GDM1 (cell line): ENCODE measurements at places on chromosomes 6 and 20.

DNA sequence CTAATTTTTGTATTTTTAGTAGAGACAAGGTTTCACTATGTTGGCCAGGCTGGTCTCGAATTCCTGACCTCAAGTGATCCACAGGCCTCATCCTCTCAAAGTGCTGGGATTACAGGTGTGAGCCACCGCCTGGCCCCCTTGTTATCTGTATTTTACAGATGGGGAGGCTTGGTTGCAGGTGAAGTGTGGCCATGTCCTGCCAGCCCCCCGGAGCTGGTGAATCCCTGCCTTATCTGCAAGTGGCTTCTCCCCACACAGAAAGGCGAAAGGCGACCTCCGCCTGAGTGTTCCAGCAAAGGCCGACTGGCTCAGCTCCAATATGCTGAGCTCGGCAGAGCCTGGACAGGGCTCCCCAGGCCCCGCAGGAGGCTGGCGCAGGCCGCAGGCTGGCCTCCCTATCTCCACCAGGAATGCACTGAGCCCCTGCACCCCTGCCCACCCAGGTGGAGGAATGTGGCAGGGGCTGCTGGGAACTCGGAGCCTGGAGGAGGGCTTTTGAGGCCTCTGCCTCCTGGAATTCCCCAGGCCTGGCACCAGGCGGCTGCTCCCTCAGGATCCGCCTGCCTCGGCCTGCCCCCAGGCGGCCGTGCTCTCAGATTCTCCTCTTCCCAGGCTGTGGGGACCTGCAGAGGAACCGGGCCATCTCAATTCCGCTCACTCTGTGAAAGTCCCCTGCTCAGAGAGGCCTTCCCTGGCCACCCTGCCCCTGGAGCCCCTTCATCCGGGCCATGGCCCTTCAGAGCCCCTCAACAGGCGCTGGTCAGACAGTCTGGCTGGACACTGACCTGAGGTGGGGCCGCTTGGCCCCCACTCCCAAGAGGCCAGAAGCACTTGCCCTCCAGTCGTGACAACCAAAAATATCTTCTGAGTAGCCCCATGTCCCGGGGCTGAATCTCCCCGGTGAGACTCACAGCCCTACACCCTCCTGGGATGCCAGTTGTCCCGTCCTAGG is 9.3 kb upstream of the LAMA5 start:
- DNase-seq = no peak

- no peak for DNase-seq
Measured at GRCh38 chr6:105886814-105887544, 199.2 kb upstream of the PRDM1 start.

DNA sequence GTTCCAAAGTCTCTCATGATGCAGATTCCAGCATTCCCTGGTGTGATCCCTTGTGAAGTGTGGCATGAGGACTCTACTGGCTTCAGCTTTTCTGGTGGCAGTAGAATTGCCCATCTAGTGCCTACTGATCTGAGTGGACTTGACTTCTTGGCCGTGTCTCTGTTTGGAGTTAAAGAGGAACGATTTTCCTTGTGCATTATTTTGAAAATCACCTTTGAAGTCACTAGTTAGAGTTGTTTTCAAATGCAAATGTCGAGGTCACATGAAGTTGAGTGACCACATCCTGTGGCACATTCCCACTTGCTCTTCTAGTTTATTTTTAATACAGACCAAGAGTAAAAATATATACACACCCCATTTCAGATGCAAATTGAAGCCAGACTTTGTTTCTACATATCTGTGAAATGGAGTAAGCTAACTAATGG is 270.7 kb upstream of the TAB2 start:
- DNase-seq = no peak

DNA sequence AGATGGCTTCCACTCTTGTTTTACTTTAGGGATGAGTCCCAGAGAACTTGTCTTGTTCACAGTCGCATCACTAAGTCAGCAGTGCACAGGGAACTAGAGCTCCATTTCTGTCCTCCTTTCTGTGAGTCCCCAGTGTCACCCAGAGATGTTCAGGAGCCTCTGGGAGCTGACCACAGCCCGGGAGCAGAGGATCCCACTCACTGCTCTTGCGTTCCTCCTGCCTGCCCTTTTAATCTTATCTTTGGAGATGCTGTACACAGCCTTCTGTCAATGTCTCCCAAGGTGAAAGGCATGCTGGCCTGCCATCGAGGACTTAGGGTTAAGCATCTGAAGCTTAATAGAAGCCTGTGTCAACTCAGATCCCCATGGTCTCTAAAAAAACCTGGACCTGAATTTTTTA is 71.2 kb downstream of the IGF2R start:
- DNase-seq = no peak

- no peak for DNase-seq
Measured at GRCh38 chr20:61736751-61737310, 328.9 kb downstream of the TAF4 start.

DNA sequence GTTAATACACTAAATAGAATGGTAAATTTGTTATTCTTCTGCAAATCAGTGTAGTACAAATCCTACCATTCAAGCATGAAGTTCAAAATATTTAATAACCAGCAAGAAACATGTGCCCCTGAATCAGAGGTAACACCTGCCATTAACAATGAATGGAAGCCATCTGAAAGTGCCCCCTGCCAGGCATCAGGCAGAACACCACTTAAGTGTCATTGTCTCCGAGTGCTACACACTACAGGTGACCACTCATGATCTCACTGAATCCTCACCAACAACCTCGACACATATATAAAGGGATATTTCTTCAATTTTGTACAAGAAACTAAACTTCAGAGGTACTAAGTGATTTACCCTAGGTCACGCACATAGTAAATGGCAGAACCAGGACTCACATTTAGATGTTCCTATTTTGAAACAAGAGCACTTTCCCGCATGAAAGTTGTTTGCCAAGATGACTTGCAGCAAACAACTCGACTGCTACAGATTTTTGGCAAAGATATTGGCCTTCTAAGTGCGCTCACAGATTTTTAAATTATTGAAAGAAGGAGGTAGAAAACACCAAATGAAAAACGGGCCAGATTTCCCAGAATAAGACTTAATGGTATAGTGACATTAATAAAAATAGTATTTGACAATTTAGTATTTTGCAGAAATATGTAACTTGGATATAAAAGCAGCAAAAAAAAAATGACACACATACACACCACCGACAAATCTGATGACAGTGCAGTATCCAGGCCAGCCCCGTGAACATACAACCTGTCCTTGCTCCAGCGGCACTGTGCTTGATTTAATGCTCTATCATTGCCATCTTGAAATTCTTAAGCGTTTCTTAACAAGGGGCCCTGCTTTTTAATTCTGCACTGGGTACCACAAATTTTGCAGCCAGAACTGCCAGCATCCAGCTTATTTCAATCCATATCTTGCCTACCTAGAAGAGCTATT is 274.5 kb downstream of the ALDH8A1 start:
- DNase-seq = no peak
